ENCODE measurements at places on chromosomes 6 and 20.

DNA sequence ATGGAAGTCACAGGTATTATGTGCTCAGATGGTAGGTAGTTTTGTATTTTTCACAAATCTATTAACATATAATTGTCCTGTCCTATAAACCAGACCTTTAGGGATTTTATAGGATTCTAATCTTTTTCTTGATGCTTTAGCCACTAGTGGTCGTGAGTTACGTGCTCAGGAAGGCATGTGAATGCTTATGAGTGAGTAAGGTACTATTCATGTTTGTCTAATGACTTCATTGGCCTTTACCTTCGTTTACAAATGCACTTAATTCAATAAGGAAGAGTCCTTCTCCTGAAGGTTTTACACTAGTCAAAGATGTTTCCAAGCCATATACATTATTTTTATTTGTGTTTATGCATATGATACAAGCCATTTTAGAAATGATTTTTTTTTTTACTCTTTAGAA is 23.0 kb downstream of the PACRG start:
- no peak for DNase-seq

GRCh38 chr20:48259456-48259855 is 474.2 kb upstream of the SULF2 start:
- DNase-seq: no peak

- DNase-seq: no peak
Observed at GRCh38 chr6:5672581-5673011, 334.1 kb downstream of the NRN1 start.

DNA sequence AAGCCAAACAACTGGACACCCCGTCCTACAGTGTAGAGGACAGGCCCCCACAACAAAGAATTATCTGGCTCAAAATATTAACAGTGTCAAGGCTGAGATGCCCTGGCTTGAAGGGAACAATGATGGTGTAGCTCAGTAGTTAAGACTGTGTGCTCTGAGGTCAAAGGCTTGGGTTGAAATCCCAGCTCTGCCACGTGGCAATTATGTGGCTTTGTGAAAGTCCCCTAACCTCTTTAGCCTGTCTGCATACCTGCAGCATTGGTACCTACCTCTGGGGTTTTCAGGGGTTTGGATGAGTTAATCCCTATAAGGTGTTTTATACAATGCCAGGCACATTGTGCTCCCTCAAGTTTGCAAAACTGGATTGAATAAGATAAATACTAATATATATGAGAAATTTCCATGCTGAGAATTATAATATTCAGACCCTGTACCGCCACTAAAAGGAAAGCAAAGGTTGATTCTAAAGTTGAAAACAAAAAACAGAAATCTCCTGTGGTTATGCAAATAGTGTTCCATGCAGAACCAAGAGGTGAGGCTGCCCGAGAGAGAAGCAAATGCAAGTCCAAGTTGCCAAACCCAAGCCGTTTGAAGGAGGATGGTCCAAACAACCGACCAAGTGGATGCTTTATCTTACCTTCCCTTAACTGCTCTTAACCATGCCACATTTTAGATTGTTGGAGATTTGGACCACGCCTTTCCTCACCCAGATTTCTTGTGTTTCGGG is 199.8 kb downstream of the NFATC2 start:
- DNase-seq: no peak

- DNase-seq: no peak
Observed at GRCh38 chr6:26222571-26222970, 135.3 kb downstream of the HFE start.

DNA sequence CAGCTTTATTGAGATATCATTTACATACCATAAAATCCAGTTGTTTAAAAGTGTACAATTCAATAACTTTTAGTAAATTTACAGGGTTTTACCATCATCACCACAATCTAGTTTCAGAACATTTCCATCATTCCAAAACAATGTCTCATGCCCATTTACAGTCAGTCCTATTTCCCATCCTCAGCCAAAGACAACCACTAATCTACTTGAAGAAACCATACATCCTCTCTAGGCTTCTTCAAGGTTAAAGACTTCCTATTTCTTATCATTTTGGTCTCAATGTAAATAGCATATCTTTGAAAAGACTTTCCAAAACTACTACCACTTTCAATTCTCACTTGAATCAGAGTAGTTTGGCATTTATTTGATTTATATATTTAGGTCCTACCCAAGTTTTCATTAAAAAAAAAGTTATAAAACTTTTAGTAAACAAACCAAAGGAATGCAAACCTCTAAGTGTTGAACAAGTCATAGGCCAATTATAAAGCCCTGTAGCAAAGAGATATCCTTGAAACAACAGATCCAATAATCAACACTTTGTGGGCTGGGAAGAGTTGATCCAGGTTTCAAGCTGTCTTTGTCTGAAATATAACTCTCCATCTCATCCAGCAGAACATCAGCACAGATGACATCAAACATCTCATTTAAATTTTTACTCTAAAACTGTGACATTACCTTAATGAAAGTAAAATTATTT is 211.3 kb upstream of the RUNX2 start:
- DNase-seq: no peak

DNA sequence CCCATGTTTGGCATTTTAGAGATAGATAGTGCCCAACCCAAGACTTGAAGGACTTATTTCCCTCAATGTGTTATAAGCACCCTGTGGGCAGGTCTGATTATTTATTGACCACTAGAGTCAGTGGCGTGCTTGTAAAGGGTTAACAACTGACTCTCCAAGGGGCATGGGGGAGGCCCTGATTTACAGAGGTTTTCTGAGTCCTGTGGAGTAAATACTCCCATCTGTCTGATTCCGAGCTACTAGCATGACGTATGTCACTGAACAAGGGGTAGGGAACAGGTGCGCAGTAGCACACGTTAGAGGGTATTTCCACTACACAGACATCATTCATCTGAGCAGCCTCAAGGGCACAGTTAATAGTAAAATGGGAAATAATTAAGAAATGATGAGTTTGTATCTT is 17.4 kb upstream of the TRAM2 start:
- no peak for DNase-seq

GRCh38 chr6:53992522-53992921 is 118.7 kb upstream of the MLIP start:
- DNase-seq: no peak

- no peak for DNase-seq
Observed at GRCh38 chr6:5287205-5287965, 26.1 kb downstream of the FARS2 start.

DNA sequence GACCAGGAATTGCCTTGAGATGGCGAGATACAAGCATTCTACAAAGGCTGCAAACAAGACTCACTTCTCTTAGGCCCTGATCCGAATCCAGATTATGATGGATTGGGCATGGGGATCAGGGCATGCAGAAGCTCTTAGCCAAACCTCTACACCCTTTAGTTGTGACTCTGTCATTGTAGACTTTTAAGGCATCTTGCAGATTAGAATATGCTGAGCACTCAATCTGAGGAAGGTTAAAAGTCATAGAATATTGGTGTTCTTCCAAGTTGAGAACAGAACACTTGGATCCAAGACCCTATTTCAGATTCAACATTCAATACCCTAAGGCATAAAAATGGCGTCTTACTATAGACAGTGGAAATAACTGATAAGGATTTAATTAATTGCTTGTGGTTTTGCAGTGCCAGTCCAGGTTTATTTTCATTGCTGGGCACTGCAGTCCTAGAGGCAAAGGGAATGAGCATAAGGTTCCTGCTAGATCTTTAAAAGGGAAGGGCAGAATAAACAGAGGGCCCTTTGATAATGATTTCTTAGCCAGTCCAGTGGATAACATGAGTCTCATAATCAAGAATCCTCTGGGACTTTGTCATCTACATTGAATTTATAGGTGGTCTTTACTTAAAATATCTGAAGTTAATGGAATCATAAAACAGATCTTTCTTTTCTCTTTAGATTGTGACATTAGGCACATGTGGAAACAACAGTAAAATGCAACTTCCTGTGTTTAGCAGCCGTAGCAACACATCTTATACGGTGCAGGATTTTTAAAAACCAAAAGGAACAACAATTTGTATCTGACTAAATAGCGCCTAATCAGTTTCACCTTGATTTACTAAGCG is 17.6 kb downstream of the PHACTR2 start:
- DNase-seq: no peak

GRCh38 chr6:43523284-43523683 is 6.4 kb downstream of the POLR1C start:
- DNase-seq: no peak

DNA sequence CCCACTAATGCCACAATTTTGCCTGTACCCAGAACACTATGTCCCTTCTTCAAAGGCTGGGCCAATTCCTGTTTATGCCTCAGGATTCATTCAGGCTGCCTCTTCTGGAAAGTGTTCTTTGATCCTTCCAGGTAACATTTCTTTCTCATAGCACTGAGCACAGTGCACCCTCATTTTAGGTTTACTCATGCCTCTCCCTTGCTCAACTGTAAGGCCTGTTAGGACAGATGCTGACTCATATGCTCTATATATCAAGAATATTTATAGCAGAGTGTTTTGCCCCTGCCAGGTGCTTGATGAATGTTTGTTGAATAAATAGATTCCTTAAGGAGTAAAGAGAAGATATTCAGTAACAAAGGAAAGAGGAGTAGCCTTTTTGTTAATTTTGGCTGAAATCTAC is 263.9 kb downstream of the PHF3 start:
- no peak for DNase-seq

- no peak for DNase-seq
Observed at GRCh38 chr20:32358632-32358882, 426 bp downstream of the ASXL1 start.

Data from activated naive CD8-positive, alpha-beta T cell treated with anti-CD3 and anti-CD28 coated beads, Interleukin-2, amount 50 U/mL, for 24 hours (primary cell).